ENCODE measurements at places on chromosomes 3 and 15.

GRCh38 chr15:91909111-91909510, 55.6 kb downstream of the SLCO3A1 start:
- no peak for DNase-seq

DNA sequence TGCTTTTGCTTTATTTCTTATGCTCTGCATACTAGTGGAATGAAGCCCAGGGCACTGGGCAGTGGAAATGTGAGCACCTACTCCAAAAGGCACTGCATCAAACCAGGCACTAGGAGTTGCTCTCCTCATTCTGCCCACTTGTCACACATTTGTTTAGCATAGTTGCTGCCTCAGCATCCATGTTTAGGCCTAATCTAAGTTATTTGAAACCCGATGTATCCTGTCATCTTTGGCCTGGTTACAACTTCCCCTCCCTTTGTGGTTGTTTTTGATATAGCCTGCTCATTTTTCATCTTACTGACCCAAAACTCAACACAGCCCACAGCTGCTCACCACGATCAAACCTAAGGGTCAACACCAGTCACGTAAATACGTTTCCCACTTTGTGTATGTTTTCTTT, 82.2 kb upstream of the SELENOK start:
- no peak for DNase-seq

GRCh38 chr3:184417619-184418327, 37.9 kb downstream of the CHRD start:
- DNase-seq = peak; percentile 55

- DNase-seq = no peak
These were observed 111.9 kb downstream of the OXSM start for GRCh38 chr3:25901796-25902195.

DNA sequence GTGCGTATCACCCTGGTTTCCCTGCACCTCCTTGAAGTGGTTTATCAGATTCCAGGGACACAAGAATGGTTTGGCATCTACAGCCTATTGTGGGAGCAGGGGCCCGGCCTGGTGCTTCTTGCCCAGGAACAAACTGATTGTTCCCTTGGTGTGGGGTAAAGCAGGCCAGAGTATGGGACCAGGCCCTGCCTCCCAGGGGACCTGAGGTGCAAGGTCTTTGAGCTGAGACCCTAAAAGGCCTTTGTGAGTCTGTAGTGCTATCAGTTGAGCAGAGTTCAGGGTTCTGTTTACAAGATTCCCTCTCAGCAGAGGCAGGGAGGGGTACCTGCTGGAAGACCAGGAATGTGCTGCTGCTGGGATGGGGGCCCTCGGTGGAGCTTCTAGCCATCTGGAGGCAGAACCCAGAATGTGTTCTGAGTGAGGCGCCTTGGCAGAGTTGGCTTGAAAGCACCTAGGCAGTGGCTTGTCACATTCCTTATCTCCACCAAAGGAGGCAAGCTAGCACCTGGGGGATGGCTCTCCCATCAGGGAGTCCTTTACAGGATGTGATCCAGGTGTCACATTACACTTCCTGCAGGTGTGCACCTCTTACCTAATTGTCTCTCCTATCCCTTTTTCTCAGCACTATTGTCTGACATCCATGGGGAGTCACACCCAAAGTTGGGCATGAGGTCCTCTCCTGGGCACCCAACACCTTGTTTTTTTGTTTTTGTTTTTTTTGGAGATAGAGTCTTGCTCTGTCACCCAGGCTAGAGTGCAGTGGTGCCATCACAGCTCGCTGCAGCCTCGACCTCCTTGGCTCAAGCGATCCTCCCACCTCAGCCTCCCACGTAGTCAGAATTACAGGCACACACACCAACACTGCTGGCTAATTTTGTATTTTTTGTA, 13.1 kb downstream of the FLNB start:
- no peak for DNase-seq

DNA sequence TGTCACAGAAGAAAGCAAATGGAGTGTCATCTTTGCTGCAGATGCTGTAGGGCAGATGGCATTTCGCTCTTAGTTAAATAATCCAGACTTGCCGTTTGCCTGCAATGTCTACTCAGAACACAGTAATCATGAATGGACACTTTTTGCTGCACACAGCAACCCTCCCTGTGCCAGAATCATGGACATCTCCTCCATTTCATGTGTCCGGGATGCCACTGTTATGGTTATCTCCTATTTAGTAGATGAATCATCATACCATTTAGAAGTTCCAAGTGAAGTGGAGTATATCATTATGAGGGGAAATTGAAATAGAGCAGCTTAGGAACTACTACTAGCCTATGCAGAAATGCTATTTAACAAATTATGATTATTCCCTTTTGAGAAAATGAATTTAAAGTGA, 118.5 kb downstream of the DUT start:
- DNase-seq = no peak

DNA sequence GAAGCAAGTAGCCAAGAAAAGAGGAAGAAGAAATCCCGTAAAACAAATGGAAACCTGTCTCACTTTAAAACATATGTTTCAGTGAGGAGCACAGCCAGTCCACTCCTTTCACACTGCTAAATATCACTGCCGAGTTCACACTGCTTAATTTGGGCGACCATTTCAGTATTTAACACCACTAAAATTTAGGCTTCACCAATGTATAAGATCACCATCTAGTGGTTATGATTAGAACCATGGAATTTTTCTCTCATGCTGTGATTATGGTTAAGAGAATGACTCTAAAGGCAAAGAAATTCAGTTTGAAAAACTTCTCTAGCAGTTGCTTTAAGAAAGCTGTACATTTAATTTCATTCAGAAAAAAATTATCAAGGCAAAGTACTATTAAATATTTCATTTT, 16.6 kb downstream of the SLC4A7 start:
- peak; percentile 59 for DNase-seq

DNA sequence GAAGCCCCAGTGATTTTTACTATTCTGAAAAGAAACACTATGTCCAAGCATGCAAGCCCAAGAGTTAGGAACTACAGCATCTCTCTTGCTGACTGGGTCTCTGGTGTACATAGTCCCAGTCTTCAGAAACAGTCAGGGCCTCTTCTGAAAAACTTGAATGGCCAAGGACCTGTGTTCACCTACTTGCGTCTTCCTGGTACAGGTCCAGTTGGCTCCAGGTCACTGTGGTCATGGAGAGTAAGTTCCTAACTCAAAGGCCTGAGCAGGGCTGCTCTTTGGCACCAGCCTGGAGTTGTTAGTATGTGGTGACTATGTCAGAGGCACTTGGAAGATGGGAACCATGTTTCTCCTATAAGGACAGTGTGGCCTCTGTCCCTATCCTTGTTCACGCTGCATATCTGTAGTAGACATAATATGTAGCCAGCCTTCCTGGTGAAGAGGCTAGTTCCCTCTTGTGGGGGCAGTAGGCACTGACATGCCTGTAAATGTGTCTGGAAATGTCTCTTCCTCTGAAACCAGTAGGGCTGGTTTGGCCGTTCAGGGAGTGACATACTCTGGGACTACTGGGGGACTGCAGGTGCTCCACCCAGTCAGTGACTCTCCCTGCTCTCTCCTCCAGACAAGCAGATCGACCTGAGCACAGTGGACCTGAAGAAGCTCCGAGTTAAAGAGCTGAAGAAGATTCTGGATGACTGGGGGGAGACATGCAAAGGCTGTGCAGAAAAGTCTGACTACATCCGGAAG, 2.6 kb upstream of the RBM15B start:
- no peak for DNase-seq

DNA sequence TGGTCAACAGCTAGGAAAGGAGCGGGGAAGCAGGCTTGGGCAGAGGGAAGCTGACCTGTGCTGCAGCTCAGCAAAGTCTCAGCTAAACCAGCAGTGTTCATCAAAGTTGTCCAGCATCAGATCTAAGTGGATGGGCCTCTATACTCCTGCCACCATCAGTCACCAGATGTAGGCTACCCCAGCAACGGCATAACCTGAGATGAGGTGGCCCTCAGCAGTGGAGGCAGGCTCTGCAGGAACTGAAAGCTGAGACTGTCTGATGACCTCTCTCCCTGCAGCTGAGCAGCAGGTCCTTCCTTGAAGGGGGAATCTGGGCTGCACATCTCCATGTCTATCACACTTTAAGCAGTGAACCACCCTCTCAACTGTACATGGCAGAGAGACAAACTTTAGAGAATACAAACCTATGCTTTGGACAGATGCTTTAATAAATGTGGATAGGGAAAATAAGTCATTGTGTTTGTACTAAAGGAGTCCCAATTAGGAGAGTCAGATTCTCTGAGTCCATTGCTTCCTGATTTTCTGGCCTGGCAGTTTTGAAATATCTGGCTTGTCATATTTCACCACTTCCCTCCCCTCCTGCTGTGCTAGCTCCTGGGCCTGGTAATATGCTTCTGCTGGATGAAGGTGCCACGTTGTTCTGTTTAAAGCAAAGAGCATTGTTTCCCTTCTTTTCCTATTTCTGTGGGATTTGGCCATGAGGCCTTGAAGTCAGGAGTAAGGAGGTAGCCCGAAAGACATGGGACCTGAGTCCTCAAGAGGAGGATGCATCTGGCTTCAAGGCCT, 11.1 kb upstream of the PSTPIP1 start:
- DNase-seq = peak; percentile 19

GRCh38 chr15:55588070-55588814, at the start of gene PYGO1:
Gene PYGO1 (minus strand): TSS chr15:55588345. CDS start chr15:55587883, 462 bp downstream.
- DNase-seq = peak; percentile 67

DNA sequence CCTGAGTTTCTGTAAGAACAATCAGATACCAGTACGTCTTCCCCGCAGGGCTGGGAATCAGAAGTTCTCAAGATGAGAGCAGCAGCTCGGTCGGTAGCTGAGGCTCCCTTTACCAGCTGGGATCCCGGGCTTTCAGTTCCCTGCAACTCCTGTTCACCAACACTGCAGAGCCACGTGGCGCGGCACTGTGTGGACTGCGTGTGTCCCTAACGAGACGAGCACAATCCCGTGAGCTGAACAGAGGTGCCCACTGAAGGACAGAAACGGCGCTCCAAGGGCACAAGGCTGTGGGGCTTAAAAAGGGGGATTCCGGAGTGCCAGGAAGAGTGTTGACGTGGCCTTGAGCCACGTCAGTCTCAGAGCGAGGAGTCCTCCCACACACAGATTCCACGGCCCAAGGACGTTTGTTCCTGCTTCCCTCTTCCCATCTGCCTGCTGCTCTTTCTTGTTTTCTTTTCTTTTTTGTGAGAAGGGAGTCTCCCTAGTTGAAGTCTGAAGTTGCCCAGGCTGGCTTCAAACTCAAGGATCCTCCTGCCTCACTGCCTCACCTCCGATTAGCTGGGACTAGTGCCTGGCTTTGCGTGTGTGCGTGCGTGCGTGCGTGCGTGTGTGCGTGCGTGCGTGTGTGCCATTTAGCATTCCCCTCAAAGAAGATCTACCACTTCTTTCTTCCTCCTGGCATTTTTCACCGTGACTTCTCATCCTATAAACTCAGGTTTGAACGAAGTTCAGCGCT, 37.1 kb upstream of the RPL35A start:
- DNase-seq = no peak

GRCh38 chr3:140898340-140899180, 43.1 kb upstream of the SLC25A36 start:
- peak; percentile 88 for DNase-seq

GRCh38 chr15:73295630-73296286, 73.0 kb downstream of the HCN4 start:
- DNase-seq = peak; percentile 13

DNA sequence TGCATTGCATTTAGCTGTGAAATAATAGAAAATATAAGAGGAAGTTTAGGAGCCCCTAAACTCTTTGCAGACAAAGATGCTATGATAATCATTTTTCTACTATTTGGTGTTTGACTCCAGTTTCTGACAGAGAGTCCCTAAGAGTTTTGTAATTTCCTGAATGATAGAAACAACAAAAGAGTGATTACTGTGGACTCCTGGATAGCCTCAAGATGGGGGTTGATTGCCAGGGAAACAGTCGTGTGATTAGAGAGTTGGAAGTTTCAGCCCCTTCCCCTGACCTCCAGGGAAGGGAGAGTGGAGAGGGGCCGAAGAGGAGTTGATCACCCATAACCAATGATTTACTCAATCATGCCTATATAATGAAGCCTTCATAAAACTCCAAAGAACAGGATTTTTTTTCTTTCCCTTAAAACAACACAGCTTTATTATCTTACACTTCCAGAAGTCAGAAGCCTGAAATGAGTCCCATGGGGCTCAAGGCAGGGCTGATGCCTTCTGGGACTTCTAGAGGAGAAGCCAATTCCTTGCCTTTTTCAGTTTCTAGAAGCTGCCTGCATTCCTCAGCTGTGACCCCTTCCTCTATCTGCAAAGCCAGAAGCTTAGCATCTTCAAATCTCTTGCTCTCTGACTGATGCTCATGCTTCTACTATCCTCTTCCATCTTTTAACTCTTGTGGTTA, 292.3 kb upstream of the ZPLD1 start:
- DNase-seq = peak; percentile 43

DNA sequence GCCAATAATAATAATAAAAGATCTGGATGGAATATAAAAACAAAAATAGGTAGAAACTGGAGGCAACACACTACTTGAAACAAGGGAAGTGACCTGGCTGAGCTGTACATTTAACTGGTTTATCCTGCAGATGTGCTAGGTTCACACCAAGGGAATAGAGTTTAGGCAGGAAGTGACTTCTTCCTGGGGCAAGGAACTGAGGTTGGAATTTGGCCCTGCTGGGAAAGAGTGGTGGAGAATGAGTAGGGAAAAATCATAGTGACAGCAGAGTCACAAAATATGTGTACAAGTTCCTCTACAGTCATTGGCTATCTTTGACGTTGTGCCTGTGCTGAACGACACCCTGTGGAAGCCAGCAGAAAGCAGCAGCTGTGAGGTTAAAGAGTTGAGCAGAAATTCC, 44.1 kb downstream of the ARHGAP11B start:
- peak; percentile 0 for DNase-seq

DNA sequence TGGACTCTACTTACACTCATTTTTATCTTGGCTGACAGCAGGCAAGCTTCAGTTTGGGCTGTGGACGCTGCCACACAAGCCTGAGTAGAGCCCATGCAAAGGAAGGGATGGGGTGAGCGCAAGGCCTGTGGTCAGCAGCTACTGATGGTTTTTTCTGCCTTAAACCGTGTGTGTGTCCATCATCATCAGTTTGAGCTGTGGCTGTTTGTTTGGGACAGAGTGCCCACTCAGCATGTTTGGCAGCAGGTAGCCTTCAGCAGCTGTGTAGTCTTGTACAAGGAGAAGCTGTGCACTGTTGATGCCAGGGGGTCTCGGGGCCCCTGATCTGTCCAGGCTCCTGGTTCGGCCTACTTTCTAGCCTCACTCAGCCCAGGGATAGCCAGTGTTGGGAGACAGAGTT, 3.5 kb downstream of the RBM15B start:
- no peak for DNase-seq

DNA sequence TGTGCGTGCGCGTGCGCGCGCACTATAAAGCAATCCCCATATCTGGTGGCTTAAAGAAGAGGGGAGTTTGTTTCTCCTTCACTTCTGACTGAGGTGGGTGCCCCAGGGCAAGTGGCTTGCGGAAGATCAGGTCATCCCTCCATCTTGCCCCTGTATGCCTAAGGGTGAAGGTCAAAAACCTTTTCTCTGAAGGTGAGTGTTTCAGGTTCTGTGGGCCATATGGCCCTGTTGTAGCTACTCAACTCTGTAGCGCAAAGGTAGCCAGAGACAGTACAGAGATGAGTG, 5.5 kb downstream of the ABTB1 start:
- no peak for DNase-seq

GRCh38 chr3:28799084-28799483, 450.5 kb upstream of the AZI2 start:
- DNase-seq = no peak

GRCh38 chr15:40282869-40283614, at the start of gene ANKRD63:
Gene ANKRD63 (minus strand): TSS chr15:40283064. CDS start chr15:40282586, 478 bp downstream.
- DNase-seq = no peak

GRCh38 chr15:85639752-85640381, 154.9 kb downstream of the KLHL25 start:
- DNase-seq = peak; percentile 82

GRCh38 chr3:58009026-58009748, 965 bp downstream of the FLNB start:
- DNase-seq = no peak

GRCh38 chr3:195150181-195151118, 120.5 kb downstream of the XXYLT1 start:
- DNase-seq = peak; percentile 36

All from fibroblast of upper back skin (primary cell).